ENCODE measurements at places on chromosomes 3 and 15.

DNA sequence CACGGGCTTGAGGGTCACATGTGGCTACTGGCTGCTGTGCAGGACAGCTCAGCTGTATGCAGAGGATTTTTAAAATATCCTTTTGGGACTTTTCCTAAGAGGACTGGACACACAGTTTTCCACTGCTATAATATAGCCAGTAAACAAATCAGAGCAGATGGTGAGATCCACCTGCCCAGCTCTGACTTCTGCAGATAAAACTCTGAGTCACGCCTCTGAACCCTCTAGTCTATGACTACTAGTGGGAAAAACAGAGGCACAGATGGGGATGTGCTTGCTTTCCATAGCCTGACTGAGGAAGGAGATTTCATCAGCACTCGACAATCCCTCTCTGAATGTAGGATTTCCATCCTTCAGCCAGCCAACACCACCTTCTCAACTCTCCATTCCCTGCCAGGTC is 45.1 kb downstream of the COLQ start:
- DNase-seq, result no peak

DNA sequence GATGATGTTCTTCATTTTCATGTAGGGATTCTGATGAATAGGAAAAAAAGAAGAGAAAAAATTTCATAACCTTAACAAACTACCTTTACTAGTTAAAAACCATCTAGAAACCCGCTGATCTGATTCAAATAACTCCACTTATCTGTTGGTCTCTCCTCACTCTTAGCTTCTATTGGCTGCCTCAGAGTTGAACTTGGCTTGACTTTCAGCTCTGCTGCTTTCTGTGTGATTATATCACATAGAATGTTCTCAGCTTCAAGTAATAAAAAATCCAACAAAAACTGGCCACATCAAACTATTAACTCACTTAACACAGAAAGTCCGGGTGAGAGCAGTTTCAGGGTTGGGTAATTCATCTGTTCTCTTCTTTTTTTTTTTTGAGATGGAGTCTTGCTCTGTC is 126.8 kb upstream of the RASGRP1 start:
- no peak for DNase-seq

DNA sequence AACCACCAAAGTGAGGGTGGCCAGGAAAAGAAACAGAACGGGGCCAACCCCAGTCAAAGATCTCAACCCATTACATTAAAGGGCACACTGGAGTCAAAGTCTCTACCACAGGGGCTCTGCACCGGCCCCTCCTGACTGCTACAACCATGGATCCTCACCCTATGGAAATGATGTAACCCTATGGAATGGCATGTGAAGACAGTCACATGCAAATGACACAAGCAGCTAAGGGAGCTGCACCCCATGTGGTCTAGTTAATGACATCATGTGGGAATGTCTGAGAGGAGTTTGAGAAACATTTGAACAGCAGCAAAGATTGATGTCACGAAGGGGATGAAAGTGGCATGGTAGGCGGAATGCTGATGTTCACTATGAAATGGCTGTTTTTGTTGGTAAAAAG is 298.2 kb upstream of the SLCO3A1 start:
- no peak for DNase-seq

GRCh38 chr15:71804226-71804625 is 6.1 kb upstream of the NR2E3 start:
- DNase-seq, result no peak

DNA sequence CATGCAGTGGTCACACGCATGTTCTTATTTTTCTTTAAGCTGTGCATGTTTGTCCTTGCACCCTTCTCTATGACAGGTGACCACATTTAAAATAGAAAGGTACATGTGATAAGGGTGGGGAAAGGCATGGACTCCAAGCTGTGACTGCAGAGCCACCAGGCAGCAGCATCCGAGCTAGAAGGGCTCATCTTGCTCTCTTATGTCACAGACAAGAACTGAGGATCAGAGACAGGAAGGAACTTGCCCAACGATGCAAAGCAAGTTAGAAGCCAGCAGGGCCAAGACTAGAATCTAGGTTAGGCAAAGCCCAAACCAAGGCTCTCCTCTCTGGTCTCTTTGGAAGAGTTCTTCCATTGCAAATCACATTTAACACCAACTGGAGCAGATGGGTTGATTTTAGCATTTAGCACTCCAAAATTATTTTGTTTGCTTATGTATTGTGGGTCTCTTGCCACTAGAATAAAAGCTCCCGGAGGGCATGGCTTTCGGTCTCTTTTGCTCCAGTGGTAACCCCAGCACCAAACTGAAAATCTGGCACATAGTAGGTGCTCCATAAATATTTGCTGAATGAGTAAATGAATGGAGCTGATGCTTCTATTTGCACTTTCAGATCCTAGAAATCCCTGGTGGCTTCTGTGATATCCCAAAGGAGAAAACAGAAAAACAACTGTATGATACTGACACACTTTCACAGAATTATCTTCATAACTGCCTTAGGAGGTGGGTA is 84.3 kb downstream of the IQSEC1 start:
- DNase-seq, result no peak

DNA sequence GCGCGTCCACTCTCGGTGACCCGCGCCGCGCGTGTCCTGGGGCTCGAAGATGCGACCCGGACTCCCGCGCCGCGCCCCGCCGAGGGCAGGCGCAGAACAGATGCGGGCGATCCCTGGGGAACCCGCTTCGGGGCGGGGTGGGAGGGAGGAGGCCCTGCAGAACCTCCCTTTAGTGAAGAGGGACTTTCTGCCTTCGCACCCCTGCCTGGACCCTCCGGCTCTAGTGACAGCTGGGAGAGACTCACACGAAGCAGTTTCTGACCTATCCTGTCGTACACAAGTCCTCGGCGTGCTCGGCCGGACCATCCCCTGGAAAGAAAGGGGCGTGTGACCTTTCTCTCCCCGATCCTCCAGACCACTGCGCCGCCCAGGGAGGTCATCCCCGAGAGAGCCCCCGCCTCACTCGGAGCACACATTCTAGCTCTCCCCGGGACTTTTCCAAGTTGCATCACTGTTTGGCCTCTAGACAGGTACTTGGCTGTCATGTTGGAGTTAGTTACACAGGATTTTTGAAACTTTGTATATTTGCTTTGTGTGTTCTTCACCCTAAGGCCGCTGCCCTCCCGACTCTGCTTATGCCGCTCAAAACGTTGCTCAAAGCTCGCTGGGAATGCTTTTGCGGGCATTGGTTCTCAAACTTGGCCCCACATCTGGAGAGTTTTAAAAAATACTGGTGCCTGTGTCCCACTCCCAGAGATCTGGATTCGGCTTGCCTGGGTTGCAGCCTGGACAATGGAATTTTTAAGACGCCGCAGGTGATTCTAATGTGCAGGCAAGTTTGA is 582 bp downstream of the CGNL1 start:
- peak; percentile 10 for DNase-seq

DNA sequence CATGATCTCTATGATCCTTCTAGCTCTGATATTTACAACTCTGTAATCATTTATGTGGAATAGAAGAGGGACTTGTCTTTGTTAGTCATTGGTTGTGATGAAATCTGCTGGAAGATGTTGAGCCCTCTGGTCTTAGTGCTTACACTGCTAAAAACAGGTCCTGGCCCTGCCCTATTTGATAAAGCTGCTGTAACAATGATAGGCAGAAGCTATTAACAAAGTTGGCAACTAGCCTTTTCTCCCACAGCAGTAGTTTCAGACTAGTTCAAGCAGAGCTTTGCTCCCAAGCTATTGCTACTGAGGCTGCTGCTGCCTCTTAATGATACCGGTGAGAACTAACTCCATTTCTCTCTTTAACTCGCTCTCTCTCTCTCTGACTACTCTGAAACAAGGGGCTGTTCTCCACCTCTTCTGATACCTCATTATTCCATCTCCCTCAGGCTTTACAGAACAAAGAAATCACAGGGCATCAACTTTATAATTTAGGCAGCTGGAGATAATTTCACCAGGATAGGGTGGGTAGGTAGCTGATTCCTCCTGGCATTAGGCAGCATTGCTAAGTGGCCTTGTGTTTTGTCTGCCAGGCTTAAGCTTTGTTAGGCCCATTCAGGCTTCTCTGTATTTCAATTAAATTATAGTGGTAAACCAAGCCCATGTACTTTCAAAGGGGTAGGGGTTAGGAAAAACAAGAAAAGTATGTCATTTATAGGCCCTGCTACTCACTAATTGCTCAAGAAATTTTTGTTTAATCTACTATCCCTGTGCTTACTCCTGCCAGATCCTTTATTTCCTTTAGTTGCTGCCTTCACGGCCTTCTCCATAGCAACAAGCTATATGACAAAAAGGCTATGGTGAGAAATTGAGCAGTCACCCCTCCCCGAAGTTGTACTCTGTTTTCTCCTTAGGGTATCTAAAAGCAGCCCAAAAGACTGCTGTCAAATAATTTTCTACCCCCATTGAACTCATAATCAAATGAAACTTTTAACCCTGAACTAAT is 139.6 kb downstream of the RBPMS2 start:
- DNase-seq, result no peak

- peak; percentile 25 for DNase-seq
Measured at GRCh38 chr15:60371175-60372051, 26.4 kb downstream of the ANXA2 start.

- DNase-seq, result no peak
Measured at GRCh38 chr3:149886957-149887356, 73.9 kb downstream of the RNF13 start.

GRCh38 chr3:53989946-53990345 is 98.3 kb upstream of the SELENOK start:
- DNase-seq, result no peak

- DNase-seq, result no peak
Measured at GRCh38 chr15:28132524-28133275, 33.6 kb upstream of the OCA2 start.

DNA sequence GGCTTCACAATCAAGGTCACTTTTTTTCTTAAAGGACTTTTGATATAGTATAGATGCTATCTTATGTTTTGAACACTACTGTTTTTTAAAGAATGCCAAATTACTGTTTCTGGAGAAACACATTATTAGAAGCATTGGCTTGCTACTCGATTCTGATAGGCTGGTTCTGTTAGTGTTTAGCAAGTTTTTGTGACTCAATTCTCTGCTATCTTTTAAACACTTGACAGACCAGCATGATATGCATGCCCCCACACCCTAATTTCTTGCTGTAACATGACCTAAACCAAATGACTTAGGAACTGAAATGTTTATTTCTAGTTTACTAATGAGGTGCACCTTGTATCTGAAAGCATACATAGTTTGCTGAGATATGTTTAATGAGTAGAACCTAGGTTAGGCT is 5.5 kb upstream of the IL20RB start:
- DNase-seq, result no peak

DNA sequence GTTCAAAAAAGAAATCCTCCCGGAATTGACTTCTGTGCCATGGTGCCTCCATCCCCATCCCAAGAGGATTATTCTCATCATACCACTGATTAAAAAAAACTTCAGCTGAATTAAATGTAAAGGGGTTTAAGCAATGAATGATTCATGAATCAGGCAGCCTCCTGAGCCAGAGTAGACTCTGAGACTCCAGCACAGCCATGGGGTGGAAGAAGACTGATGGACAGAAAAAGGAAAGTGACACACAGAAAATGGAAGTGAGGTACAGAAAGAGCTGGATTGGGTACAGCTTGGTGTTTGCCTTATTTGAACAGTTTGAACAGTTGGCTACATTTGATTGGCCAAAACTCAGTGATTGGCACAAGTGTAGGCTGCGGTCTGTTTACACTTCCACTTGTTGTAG is 224.8 kb upstream of the ATP10A start:
- no peak for DNase-seq

DNA sequence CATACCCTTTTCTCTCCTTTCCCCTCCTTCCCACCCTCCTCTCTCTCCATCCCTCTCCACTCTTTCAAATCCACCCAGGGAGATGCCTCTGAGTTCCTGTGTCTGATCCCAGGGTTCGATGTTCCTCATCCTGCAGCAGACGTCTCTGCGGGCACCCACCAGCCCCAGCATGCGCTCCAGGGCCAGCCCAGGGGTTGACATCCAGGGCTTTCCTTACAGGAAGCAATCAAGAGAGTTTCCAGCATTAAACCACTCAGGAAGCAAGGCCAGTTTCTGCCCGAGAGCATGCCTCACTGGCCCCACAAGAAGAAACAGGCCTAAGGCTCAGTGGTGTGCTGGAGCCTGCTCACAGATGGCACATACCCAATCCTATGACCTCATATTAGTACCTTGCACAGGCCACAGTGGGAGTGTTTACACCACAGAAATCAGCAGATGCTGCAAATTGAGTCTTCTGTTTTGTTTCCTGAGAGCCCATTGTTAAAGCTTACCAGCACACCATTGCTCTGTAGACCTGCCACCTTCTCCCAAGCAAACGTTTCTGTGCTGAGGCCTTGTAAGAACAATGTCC is 13.2 kb downstream of the SLC6A1 start:
- no peak for DNase-seq

GRCh38 chr3:105466072-105466471 is 99.4 kb downstream of the ALCAM start:
- no peak for DNase-seq

GRCh38 chr15:30941520-30941919 is 37.8 kb downstream of the FAN1 start:
- DNase-seq, result no peak

GRCh38 chr15:63227689-63228088 is 38.3 kb downstream of the RAB8B start:
- DNase-seq, result no peak

GRCh38 chr3:30004481-30004880 is 601.9 kb upstream of the TGFBR2 start:
- DNase-seq, result no peak

GRCh38 chr3:173725507-173725906 is 328.0 kb downstream of the NLGN1 start:
- DNase-seq, result no peak

DNA sequence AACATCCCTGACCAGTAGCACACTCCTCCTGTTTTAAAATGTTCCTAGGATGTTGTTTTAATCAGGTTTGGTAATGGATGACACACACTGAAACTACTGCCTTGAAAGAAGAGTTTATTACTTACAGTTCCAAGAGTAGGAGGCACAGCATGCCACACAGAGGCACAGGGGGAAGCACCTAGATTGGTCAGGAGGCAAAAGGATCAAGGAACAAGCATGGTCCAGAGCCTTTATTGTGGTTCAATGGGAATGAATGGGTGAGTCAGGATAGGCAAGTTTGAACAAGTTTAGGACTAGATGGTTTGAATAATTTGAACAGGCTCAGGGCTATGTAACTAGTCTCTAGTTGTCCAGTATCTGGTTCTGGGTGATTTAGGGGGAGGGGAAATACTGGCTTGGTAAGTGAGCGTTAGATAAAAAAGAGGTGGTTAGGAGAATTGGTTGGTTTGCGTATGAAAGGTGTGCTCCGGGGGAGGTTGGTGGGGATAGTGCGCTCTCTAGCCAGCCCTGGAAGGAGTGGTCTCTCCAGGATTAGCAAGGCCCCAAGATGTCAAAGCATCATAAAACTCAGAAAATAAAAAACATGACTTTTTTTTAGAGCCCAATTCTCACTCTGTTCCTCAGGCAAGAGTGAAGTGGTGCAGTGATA is 35.1 kb downstream of the TMOD3 start:
- peak; percentile 27 for DNase-seq
